Activated naive CD4-positive, alpha-beta T cell treated with anti-CD3 and anti-CD28 coated beads, Interleukin-2, amount 50 U/mL, for 72 hours (primary cell): ENCODE measurements at places on chromosomes 1 and 21. TPM values are rescaled to one million over a fixed set of nuclear protein-coding genes. Genes with fewer than 3 reads are reported as not detected.

TNNT2 gene
- total RNA-seq, result not detected

OTUD3 gene
- 23.2 TPM for total RNA-seq

MR1 gene
- total RNA-seq, result 13.5 TPM

ETV3L gene
- not detected for total RNA-seq

SFN gene
- total RNA-seq, result 1.1 TPM

OLIG2 gene
- not detected for total RNA-seq

PAPPA2 gene
- 2.1 TPM for total RNA-seq

CD53 gene
- 329 TPM for total RNA-seq

GRCh38 chr1:160581961-160582360 is 2.7 kb upstream of the CD84 start:
- DNase-seq, result no peak

GRCh38 chr1:198647055-198647454 is 8.2 kb downstream of the PTPRC start:
- DNase-seq, result no peak

DNA sequence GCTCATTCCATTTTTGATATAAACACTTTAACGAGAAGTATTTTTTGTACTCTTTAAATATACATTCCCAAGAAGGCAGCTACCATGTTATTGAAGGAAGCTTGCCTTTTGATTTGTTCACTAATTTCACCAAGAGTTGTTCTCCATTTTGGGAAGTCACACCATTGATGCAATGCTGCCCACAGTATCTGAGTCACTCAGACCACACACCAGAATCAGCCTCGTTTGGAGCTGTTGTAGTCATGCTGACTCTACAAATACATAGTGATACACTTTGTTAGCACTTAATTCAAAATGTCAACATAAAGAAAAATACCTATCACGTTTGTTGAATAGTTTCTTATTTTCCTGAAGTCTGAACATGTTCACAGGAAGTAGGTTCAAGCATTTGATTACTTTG is 78.7 kb downstream of the PAPPA2 start:
- no peak for DNase-seq

GRCh38 chr1:197958438-197959305 is 41.5 kb downstream of the LHX9 start:
- DNase-seq, result no peak

- no peak for DNase-seq
Measured at GRCh38 chr21:43295066-43295958, 126.5 kb downstream of the CRYAA start.

DNA sequence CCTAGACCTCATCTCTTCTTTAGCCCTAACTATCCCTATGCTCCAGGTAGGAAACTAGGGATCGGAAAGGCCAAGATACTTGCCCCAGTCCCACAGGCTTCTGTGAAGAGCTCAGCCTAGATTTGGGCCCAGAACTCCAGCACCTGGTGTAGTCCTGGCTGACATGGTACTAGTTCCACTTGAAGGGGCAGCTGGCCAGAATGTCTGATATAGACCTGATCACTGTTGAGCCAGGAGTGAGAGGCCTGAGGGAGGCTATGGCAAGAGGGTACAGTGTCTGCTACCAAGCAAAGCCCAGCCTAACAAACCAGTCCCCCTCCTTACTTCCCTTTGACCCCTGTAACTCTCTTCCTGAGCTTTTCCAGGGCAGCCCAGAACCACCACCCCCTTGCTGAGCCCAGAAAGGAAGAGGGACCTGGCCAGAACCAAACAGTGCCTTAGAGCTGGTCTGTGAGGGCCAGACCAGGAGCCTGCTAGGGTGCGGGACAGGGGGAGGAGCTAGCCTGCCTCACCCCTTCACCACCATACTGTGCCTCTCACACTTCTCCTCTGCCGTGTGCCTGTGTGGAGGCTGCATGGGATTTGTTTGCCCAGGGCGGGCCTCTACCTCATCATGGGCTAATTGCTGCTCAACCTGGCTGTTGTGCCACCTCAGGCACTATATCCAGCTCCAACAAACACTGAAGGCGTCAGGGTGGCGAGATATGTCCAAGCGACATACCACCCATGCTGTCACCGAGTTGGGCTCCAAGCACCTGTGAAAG is 10.9 kb downstream of the POMGNT1 start:
- DNase-seq, result no peak

DNA sequence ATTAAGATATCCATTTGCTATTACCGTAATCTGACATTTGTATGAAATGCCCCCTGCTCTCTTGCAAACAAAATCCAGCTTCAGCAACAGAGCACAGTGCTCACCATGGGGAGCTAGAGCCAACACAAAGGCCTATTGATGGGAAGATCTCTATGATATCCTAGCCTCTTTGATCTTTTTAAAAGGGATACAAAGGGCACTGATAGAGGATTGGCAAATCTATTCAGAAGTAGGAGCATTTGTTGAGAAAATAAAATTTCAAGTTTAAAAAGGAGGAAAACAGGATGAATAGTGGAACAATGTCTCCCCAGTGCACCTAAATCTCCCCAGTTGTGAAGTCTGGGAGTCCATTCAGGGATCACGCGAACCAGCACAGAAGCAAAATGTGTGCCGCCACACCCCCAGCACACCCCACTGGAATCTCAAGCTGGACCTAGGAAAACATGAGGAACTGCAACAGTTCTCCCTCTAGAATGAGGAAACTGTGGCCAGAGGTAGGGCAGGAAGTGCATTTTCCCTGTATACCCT is 32.2 kb downstream of the MRAP start:
- DNase-seq, result no peak

- no peak for DNase-seq
Measured at GRCh38 chr1:224447971-224448370, 13.4 kb upstream of the WDR26 start.

GRCh38 chr1:84753516-84754385 is 63.5 kb upstream of the SSX2IP start:
- no peak for DNase-seq

- DNase-seq, result no peak
Measured at GRCh38 chr1:85278853-85279314, 2.5 kb upstream of the BCL10 start.

GRCh38 chr1:202304375-202304774 is 37.4 kb downstream of the UBE2T start:
- no peak for DNase-seq

GRCh38 chr1:23537296-23537973 is 6.4 kb upstream of the E2F2 start:
- no peak for DNase-seq

- no peak for DNase-seq
Measured at GRCh38 chr21:36210779-36211659, 54.4 kb downstream of the DOP1B start.

GRCh38 chr1:38360807-38361206 is 314.2 kb upstream of the POU3F1 start:
- DNase-seq, result no peak

- DNase-seq, result no peak
Measured at GRCh38 chr1:41426201-41426890, 58.1 kb downstream of the EDN2 start.

GRCh38 chr1:194362327-194362726 is 1175.9 kb upstream of the B3GALT2 start:
- no peak for DNase-seq

DNA sequence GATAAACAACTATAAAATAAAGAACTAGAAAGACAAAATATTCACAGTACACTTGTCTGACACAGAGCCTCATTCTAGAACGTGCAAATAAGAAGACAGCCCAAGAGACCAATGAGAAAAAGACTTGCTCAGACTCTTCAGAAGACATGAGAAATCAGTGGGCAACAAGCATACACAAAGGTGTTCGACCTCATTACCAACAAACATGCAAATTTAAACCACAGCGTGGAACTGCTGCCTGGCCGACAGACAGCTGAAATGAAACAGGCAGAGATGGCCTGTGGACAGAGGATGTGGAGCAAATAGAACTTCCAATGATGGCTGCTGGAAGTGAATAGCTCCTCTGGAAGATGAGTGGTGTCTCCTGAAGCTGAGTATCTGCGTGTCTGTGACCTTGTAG is 22.4 kb upstream of the COL6A1 start:
- DNase-seq, result no peak

DNA sequence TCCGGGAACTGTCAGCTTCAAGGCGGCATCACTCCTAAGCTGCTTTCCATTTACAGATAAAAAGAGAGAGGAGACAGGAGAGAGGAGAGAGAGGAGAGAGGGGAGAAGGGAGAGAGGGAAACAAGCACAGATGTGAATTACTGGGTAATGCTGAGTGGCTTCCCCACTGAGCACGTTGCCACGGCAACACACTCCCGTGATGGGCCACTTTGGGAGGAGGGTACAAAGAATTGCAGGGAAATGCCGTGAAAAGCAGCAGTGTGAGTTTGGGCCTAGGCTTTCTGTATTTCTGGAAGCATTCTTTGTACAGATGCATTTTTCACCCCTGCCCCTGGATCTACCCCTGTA is 128.0 kb upstream of the IRF2BP2 start:
- DNase-seq, result no peak

- no peak for DNase-seq
Measured at GRCh38 chr1:229272164-229273158, 1.6 kb downstream of the RAB4A start.

DNA sequence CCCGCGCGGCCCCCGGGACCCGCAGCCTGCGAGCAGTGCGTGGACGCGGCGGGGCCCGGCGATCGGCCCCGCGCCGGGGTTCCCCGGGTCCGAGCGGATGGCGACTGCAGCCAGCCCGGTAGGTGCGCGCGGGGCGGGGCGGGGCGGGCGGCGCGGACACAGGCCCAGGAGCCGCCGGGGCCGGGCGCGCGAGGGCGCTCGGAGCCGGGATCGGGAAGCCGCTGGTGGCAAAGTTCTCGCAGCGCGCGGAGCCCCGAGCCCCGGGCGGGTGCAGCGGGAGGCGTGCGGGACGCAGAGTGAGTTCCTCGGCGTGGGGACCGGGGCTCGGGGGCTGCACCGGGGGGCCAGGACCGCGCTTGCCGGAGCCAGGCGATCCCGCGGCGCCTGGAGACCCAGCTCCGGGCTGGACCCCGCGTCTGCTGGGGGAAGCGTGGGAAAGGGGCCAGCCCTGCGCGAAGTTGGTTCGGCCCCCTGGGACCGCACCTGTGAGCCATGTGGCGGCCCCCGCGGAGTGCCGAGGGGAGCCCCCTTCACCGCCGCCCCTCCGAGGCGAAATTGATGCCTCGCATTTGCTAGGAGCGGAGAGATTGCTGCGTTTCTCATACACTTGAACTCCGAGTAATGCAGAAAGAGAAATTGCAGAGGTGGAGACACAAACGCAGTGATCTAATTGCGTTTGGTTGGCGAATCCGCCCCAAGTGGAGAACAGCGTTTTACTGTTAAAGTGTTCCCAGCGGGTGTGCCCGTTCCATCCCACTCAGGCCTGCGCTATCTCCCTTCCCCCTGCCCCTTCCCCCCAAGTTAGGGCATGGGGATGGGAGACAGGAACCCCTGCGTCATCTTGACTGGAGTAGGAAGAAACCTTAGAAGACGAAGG is 228.9 kb upstream of the TMEM51 start:
- peak; percentile 15 for DNase-seq

DNA sequence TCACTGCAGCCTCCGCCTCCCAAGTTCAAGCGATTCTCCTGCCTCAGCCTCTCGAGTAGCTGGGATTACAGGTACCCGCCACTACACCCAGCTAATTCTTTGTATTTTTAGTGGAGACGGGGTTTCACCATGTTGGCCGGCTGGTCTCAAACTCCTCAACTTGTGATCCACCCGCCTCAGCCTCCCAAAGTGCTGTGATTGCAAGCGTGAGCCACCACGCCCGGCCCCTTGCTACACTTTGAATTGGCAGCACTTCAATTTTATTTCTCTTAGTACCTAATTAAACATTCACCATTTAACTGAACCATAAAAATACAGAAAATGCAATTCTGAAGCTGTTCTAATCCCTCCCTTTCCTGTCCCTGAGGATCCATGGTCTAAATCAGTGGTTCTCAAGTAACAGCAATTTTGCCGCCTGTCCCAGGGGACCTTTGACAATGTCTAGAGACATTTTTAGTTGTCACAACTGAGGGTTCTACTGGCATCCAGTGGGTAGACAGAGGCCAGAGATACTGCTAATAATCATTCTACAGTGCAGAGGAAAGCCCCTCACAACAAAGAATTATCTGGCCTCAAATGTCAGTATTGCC is 4.3 kb upstream of the BCL2L15 start:
- no peak for DNase-seq

- no peak for DNase-seq
Measured at GRCh38 chr1:212055333-212055732, 19.8 kb downstream of the DTL start.

GRCh38 chr1:222772996-222773379 is 36.0 kb downstream of the FAM177B start:
- DNase-seq, result no peak

DNA sequence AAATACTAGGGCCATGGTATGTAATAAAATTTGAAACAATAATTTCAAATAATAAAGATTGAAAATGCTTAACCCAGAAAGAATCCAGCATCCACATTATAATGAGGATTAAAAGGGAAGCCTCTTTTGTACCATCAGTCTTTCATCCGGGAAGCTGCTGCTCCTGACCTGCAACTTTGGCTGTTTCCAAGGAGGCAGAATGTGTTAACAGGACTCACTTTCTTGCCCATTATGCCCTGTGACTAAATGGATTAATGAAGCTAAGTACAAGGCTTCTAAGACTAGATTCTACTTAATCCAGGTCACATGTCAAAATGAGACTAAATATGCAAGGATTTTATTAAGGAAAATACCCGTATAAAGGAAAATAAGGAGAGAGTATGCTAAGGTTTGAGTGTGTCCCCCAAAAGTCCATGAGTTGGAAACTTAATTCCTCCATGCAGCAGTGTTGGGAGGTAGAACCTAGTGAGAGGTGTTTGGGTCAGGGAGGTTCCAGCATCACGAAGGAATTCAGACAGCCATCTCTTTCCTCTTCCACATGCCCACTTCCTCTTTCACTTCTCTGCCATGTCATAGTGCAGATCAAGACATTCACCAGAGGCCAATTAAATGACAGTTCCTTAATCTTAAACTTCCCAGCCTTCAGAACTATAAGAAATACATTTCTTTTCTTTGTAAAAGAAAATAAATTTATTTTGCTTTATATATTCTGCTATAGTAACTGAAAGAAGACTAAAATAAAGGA is 27.7 kb downstream of the FMO2 start:
- DNase-seq, result no peak

DNA sequence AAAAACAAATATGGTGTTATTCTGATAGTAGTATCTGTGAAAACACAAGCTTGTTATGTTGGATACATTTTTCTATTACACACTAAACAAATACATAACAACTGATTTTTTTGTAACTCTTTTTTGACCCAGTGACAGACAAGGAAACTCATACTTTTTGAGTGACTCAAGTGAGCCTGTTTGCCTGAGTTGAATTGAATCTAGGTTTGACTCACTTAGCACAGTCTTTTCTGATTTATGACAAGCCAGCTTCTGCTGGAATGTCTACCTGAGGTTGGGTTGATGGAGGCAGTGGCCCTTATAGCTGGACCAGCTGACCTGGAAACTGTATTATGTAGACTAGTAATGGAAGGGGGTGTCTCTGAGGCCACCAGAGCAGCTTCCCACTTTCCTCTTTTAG is 4.2 kb upstream of the CLCA4 start:
- no peak for DNase-seq
